ENCODE measurements at places on chromosomes 5 and 9. TPM values are rescaled to one million over a fixed set of nuclear protein-coding genes. Genes with fewer than 3 reads are reported as not detected.

The SPATA9 gene
- 0.15 TPM for total RNA-seq

The RASEF gene
- total RNA-seq, result not detected

The RNF14 gene
- total RNA-seq, result 31.4 TPM

The DIMT1 gene
- 33.0 TPM for total RNA-seq

The CCL21 gene
- not detected for total RNA-seq

The TAF1L gene
- not detected for total RNA-seq

The PTPRD gene
- 1.3 TPM for total RNA-seq

Data from bronchus fibroblast of lung (primary cell).